ENCODE measurements at places on chromosomes 7 and 10.

- no peak for DNase-seq
These were observed 52.1 kb upstream of the TMEM72 start for GRCh38 chr10:44858988-44859387.

DNA sequence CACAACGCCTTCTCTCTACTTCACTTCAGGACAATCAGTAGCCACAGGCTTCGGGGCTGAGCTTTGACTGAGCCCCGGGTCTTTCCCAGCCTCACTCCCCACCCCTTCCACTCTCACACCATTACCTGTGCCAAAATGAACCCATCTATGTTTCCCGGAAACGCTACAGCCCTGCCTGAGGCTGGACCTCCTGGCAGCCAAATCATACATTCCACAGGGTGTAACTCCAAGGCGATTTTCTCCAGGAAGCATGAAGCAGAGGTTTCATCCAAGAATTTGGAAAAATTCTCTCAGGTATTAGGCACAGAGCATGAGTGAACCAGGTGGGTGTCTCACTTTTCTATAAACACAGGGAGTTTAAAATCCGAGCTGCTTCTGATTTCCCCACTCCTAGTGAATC, 286.3 kb downstream of the TNS3 start:
- no peak for DNase-seq

DNA sequence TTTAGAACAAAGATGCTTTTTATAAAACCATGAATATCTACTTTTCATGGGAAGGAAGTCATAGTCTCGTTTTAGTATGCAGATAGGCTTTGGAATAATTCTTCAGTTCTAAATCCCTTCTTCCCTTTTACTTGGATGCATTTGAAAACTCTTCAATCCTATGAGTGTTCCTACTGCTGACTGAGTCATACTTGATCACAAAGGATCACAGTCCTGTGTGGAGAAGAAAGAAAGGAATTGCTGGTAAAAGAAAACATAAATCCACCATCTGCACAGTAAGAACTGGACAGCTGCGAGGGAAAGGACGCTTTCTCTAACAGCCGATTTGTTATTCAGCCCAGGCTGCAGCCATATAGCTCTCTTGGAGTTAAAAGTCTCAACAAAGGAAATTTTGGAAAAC, 209.9 kb downstream of the SEMA3E start:
- no peak for DNase-seq

DNA sequence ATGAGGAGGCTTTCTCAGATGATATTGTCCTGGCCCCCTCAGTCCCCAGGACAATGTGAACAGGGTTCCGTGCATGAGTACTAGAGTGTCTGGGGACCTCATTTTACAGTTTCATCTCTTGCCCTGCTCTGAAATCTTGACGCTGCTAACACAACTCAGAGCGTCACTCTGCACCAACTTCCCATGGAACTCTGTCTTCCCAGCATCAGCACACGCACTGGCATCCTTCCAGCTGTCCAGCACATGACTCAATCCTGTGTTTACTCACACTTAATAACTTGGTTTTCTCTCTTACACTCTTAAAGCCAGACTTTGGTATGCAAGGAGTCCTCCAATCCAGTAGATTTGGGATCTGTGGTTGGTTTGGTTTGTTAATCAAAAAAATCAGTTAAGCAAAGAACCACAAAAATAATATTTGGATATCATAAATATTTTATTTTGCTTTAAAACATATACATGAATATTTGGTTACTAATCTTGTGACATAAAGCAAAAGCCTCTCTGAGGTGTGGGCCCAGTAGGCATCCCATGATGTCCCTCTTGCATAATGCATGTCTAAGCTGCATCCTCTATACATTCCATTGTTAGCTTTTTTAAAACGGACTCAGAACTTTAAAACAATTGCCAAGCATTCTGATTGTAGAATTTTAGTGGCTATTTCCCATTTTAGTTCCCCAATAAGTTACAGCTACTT, 131.0 kb downstream of the CXCL12 start:
- no peak for DNase-seq

- DNase-seq, result no peak
These were observed 36.7 kb upstream of the GALNTL5 start for GRCh38 chr7:151919595-151919994.

GRCh38 chr10:86968271-86968993, at the start of gene ADIRF:
Gene ADIRF (plus strand): TSS chr10:86968482. CDS start chr10:86968545, 63 bp downstream.
- DNase-seq, result no peak

GRCh38 chr7:1925973-1926907, 256.2 kb downstream of the ELFN1 start:
- no peak for DNase-seq

- DNase-seq, result no peak
These were observed 97.7 kb upstream of the FEZF1 start for GRCh38 chr7:122402235-122402634.

DNA sequence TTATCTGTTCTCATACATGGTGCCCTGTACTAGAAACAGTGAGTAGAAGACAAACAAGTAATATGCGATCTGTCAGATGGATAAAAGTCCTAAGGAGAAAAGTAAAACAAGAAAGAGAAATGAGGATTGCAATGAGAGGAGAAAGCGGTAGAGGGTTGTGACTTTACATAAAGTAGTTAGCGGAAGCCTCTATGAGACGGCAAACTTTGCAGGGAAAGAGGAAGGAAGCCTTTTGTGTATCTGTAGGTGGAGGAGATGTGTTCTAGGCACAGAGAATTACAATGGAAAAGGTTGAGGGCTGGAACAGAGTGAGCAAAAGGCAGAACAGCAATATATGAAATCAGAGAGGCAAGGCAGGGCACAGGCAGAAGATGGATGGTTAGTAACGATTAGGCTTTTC, 150.4 kb upstream of the SEMA3E start:
- no peak for DNase-seq

GRCh38 chr10:50395851-50396250, 144.5 kb upstream of the ASAH2 start:
- no peak for DNase-seq

- DNase-seq, result no peak
These were observed 11.8 kb upstream of the PRKAR1B start for GRCh38 chr7:738723-739454.

DNA sequence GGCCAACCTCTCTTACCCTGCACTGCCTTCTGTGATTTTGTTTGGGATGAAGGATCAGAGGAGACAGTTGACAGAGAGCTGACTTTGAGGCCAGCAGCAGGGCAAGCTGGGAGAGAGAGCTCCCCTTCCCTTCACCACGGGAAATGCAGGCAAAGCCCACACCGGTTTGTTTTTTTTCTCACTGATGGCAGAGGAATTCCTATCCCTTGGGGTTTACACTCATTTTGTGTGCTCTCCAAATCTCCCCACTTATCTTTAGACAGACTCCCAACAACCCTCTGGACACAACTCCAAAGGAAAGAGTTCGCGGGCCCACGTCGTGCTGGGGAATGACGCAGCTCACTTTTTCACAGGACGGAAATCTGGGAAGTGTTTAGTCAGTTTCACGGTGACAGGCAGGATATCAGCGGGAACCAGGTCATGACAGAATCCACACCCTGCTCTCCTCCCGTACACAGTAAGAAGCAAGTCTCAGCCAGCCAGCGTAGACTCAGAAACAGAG, 68.3 kb upstream of the FAM171A1 start:
- DNase-seq, result no peak

GRCh38 chr10:94016727-94017714, 23.3 kb downstream of the PLCE1 start:
- DNase-seq, result no peak

DNA sequence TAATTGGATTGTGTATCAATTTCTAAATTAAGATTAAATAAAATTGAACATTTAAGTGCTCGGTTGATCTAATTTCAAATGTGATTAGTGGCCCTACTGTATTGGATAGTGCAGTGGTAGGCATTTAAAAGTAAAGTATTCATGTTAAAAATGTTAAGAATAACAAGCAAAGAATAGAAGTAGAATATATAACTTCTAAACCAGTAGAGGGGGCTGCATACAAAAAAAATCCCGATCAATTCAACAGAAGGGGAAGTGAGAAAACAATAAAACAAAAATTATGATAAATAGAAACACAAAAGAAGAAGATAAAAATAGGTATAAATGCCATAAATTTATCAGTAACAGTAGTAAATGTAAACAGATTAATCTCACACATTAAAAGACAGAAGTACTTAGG, 24.9 kb upstream of the WDFY4 start:
- DNase-seq, result no peak

DNA sequence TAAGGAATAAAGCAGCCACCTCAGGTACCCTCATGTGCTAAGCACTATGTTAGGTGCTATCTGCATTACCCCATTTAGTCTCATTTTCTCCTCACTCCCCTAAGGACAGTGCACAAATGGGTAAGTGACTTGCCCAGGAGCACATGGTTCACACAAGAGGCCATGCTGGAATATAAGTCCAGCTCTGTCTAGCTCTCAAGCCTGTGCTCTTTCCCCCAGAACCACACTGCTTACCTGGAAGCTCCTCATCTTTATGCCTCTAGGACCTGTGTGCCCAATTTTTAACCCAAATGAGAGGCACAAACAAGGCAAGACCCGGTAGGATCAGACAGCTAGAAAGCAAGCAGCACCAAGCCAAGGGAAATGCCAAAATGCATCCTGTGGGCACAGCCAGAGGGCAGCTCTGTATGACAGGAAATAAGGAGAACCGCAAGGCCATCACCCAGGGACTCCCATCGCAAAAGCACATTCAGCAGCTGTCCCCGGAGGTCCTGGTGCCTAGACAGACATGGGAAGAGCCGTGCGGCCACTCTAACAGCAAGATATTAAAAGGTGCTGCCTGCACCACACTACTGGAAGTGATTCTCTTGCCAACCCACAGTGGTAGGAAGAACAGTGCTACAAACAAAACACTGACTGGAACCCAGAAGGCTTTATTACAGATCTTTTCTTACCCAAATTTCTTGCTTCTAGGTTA, 88.1 kb downstream of the GSAP start:
- no peak for DNase-seq

- DNase-seq, result no peak
These were observed 12.1 kb upstream of the PLAU start for GRCh38 chr10:73898730-73899410.

DNA sequence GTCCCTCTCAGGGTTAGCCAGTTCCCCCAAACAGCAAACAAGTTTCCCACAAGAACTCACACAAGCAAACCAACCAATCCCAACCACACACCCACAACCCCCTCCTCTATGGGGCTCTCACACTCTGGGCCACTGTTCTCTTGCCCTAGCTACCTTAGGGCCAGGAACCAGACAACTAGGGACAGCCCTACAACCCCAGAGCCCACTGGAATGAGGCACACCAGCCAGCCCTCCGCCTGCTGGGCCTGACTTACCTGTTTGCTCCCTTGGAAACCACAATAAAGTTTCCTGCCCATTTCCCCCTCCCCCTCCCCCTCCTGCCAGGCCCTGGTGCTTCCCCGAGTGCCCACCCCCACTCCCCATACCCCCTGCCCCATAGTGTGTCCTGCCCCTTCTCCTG, 132.6 kb downstream of the WDR11 start:
- DNase-seq, result no peak

DNA sequence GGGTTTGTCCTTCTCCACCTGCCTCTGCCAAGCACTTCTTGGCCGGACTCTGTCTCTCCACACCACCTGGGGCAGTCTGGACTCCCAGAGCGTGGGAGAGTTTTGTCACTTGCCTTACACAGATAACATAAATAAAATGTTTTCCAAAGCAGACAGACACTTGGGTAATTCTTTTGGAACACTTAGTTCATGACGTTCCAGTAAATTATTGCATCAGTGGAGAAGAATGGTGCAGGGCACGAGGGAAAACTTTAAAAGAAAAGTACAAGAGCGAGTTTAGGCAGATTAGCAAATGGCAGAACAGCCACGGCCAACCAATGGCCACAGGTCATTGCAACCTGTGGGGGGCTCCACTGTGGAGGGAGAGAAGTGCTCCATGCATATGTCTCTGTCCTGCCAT, 170.6 kb upstream of the GRB10 start:
- no peak for DNase-seq

GRCh38 chr7:100575746-100576383, 2.2 kb upstream of the SAP25 start:
- DNase-seq, result no peak

DNA sequence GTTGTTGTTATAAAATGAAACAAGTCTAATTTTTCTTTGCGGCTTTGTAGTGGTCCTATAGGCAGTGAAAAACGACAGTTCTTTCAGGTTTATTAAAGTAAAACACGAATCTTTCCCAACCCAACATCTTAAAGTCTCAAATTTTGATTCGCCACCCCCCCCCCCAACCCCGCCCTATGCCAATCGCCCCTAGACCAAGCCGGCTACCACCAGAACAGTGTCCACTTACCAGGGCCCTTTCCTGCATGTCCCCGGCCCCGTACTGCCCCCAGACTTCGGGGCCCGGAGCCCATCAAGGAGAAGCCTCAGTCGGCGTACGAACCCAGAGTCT, 335 bp upstream of the CHCHD1 start:
- DNase-seq, result no peak

DNA sequence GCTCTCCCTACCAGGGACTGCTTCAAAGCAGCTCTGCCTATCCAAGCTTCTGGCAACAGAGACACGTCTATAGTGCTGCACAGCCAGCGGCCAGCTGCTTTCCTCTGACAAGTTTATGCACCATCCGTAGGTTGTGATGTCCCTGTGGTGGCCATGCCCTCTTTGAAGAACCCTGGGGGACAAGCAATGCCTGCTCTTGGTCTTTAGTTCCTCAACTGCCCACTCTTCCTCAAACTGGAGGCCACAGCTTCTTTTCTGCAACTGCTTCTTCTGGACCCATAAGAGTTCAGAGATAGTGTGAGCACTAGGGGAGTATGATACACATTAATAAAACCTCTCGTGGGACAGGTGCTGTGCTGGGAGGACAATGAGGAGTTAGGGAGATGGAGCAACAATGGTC, 164.9 kb downstream of the ELMO1 start:
- DNase-seq, result no peak

DNA sequence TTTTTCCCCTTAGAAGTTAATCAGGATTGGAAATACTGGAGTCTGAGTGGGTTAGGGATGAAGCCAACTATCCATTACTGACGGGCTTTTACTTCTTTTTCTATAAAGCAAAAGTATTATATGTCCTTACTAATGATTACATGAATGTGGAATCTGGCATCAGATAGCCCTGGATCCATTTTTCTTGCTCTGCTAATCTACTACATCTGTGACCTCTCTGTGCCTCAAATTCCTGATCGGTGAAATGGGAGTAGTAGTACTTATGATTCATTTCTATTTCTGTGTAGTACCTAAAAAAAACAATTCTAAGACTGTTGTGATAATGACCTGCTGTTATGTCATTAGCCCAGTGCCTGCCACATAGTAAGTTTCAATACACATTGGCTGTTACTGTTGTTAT, 621.6 kb downstream of the SORCS3 start:
- DNase-seq, result no peak

- no peak for DNase-seq
These were observed 6.4 kb upstream of the ST8SIA6 start for GRCh38 chr10:17460756-17461155.

DNA sequence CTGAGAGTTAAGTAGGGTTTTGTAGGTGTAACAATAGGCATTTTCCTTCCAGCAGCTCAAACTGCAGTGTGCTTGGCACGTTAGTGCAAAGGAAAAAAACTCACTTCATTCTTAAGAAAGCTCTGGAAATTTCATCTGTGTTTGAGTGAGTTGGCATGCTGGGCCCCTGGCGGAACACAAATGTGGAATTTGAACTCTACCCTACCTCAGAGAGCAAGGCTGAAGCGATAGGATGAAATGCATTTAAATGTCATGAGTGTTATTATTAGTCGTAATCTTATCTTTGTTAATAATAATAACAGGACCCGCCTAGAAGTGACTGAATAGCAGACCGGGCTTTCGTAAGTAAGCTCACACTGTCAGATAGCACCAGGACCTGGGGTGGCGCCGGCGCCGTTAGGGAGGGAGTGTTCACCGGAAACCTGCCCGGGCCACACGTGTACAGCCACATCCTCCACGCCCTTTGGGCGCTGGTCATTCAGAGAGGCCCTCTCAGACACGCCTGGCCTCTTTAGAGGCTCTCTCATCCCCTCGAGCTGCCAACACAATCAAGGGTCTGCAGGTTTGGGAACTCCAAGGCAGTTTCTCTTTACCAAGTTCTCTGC, 63.5 kb downstream of the GRK5 start:
- no peak for DNase-seq

Measured in stimulated activated CD8-positive, alpha-beta memory T cell treated with anti-CD3 and anti-CD28 coated beads, Interleukin-4, amount 100 ng/mL, for 4 hours (primary cell).